Activated T-cell treated with anti-CD3 and anti-CD28 coated beads, Interleukin-2, amount 50 U/mL, for 4 hours (primary cell): ENCODE measurements at places on chromosomes 6 and 20. TPM values are rescaled to one million over a fixed set of nuclear protein-coding genes. Genes with fewer than 3 reads are reported as not detected.
A peak's percentile ranks its signal among the peaks of the same experiment; 100 is the strongest.

DNA sequence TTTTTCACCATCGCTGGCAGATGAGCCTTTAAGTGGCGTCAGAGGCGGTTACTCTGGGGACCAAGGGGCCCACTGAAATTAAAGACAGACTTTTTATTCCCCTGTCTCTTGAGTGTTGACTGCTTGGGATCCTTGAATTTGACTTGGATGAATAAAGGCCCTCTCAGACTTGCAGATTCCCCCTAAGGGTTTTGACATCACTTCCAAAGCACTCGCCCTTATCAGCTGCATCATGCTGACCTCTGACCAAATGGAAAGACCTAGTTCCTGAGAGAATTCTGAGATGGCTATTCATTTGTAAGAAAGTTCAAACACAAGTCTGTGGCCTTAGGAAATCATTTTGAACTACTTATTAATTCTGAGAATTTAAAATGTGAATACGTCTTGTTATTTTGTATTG is 13.5 kb upstream of the MOXD1 start:
- no peak for DNase-seq

GRCh38 chr6:132007474-132008190 is 56.5 kb upstream of the CCN2 start:
- no peak for DNase-seq

DNA sequence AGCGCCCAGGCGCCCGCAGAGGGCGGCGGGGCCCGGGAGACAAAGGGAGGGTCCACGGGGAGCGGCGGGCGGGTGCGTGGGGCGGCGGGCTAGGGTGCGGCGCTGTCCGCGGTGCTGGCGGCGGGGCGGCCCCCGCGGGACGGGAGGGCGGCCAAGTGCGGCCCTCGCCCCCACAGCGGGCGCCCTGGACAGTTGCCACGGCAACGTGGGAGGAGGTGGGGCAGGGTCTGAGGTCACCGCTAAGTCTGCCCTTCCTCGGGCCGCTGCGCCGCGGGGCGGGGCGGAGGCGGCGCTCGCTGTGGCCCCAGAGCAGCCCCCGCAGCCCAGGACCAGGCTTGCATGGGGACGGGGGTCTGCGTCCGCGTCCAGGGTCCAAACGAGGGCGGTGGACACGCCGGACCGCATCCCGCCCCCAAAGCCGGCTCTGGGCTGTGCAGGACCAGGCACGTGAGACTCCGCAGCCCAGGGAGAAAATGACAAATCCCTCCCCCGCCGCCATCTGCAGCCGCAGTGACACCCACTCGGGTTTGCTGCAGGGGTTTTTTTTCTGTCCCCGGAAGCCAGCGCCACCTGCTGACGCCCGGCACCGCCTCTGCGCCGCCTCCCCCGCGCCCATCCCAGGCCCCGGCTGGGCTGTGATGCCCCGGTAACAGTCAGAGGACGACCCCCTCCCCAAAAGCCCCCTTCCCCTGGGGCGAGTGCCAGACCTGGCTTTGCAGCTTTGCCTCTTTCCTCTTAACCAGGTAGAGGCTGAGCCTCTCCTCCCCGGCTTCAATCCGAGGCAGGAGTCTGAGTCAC is 36.8 kb downstream of the YTHDF1 start:
- DNase-seq: peak; percentile 75

DNA sequence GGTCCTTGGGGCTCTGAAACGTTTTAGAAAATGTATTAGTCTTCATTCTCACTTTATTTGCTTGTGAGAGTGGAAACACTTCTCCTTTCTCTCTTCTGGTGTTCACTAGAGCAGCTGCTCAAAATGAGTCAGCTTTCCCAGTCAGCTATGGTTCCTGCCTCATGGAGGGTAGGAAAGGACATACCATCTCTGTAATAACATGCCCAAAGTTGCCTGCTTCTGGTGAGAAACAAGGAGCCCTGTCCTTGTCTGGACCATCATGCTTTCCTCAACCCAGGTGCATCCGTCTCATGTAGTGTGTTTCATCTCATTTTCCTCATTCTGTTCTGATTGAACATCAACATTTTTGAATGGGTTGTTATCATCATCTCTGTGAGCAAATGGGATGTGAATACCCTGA is 17.1 kb upstream of the TINAG start:
- DNase-seq: no peak

DNA sequence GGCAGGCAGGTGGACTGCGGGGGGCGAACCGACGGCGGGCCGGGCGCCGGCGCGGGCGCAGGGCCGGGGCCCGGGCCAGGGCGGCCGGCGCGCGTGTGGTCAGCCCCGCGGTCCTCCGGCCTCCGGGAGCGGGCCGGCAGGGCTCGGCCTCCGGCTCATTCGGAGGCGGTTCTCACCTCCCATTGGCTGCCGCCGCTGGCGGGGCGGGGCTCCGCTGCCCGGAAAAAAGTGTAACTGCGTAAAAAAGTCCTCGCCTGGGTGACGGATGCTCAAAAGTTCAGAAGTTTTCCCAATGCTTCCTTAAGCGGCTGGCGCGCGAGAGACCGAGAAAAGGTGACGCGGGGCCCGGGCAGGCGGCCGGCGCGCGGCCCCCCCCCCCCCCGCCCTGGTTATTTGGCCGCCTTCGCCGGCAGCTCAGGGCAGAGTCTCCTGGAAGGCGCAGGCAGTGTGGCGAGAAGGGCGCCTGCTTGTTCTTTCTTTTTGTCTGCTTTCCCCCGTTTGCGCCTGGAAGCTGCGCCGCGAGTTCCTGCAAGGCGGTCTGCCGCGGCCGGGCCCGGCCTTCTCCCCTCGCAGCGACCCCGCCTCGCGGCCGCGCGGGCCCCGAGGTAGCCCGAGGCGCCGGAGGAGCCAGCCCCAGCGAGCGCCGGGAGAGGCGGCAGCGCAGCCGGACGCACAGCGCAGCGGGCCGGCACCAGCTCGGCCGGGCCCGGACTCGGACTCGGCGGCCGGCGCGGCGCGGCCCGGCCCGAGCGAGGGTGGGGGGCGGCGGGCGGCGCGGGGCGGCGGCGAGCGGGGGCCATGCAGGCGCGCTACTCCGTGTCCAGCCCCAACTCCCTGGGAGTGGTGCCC is at the start of gene FOXC1:
FOXC1 (plus strand) TSS at position 268 of the 849 bp plus-strand sequence; CDS start at position 799, 531 bp downstream.
- DNase-seq: no peak

- no peak for DNase-seq
Observed at GRCh38 chr6:7215131-7215530, 97.9 kb downstream of the SSR1 start.

GRCh38 chr20:3672547-3673171 is 9.2 kb downstream of the ADAM33 start:
- DNase-seq: no peak

DNA sequence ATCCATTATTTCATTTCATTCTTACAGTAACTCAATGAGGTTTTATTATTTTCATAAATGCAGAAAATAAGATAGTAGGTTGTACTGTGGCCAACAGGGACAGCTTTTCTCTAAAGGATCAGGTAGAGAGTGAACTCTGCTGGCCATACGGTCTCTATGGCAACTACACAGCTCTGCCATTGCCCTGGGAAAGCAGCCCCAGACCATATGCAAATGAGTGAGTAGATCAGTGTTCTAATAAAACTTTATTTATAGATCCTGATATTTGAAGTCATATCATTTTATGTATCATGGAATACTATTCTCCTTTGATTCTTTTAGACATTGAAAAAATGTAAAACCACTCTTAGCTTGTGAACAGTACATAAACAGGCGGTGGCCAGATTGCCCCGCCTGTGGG is 192.5 kb upstream of the RREB1 start:
- DNase-seq: no peak

DNA sequence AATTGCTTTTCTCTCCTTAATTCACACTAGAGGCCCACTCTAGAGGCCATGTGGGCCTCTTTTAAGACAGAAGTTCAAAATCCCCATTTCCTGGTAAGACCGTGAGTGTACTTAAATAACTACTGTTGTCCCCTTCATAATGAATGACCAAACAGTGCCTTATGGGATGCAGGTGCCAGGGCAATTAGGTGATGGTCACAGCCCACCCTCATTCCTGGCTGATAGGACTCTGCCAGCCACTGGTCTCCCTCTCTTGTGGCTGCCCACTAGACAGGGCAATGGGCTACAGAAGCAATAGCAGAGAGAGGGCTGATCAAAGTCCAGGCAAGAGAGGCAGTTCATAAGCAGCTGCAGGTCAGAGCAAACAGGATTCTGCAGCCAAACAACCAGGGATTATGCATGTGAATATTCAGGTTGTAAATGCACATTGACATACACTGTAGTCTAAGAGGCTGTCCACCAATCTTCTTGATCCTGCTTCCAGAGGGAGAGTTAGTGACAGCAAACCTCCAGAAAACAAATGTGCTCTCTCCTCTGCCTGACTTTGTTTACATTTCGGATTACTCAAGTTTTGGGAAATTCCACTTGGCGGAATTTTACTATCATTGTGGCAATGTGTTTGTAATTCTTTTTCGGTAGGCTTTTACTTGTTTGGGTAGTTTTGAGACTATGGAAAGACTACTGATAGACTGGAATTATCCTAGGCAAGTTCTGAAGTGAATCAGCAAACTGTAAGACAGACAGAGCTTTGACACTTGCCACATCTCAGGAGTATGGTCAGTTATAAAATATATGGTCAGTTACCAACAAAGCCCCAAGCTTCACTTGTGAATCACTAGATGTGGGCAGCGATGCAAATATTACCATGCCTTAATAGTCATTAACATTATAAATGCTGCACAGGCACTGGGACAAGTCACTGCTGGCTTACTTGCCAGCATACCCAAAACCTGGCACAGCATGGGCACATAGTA is 12.8 kb downstream of the PTPRK start:
- no peak for DNase-seq

DNA sequence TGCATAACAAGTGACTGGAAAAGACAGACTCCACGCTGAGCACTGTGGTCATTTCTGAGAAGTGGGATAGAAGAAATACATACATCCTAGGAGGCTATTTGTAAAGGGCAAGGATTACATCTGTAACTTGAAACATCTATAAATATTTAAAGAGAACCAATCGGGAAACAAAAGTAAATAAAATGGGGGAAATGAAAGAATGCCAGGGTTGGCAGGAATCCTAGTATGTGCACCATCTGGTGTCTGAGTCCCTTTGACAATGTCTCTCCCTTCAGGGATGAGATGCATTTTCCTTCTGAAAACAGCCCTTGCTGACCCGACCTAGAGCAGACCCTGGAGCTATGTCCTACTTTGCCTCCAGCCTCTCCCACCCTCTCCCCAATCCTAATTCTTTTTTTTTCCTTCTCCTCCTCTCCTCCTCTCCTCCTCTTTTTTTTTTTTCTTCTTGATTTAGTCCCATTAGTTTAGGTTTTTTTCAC is 53.2 kb downstream of the VSTM2L start:
- DNase-seq: no peak

GRCh38 chr6:170424604-170425126 is 118.1 kb downstream of the FAM120B start:
- no peak for DNase-seq

DNA sequence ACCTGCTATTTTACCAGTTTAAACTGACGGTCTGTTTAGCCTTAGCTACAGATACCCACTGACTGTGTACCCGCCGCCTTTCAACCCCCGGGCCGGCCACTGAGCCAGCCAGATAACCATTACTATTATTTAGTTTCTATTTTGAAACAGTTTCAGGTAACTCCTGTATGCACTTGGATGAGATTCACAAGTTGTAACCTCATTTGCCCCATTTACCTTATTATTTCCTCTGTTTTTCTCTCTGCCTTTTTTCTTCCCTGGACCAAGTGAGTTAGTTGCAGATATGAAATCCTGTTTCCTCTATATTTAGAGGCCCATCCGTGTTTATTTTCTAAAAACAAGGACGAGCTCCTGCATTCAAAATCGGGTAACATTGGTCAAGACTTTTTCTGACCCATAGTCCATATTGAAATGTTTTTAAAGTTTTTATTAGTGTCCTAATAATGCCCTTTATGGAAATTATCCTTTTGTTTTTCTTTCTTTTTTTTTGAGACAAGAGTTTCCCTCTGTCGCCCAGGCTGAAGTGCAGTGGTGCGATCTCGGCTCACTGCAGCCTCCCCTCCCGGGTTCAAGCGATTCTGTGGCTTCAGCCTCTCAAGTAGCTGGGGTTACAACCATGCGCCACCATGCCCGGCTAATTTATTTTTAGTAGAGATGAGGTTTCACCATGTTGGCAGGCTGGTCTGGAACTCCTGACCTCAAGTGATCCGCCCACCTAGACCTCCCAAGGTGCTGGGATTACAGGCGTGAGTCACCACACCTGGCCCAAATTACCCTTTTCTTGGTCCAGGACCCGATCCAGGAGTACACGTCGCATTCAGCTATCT is 767 bp downstream of the AP5S1 start:
- DNase-seq: no peak

DNA sequence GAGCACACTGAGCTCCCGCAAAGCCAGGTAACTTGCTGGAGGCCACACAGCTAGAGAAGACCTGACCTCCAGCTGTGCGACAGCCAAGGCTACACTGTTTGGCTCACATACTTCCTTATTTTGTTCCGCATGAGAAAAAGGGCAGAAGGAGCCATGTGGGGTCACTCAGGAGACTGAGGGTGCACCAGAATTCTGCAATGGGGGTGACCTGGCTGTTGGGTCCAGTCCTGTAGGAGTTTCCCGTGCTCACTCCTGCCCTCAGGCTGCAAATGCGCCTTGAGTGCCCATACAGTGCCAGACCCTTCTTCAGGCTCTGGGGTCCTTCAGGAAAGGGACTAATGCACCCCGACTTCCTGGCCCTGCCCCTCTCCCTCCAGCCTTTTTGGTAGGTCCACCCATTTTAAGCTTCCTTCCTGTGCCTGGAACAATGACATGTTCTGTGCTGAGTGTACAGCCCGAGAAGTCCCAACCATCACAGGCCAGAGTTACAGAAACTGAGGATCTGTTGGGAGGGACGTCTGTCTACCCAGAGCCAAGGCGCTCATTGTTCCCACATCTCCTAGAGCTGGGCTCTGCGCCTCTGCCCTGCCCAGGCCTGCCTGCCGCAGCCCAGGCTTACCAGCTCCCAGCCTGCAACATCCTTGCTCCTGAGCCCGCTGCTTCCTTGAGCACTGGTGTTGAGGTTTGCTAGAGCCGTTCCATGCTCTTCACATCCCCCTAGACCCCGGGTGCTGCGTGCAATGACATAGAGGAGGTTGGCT is 33.5 kb upstream of the CD93 start:
- DNase-seq: no peak

- peak; percentile 75 for DNase-seq
Observed at GRCh38 chr6:33410711-33411631, at the start of gene PHF1. Gene PHF1, plus strand, starts transcription at chr6:33411014. Its CDS starts 1,250 bp downstream, at chr6:33412264.

DNA sequence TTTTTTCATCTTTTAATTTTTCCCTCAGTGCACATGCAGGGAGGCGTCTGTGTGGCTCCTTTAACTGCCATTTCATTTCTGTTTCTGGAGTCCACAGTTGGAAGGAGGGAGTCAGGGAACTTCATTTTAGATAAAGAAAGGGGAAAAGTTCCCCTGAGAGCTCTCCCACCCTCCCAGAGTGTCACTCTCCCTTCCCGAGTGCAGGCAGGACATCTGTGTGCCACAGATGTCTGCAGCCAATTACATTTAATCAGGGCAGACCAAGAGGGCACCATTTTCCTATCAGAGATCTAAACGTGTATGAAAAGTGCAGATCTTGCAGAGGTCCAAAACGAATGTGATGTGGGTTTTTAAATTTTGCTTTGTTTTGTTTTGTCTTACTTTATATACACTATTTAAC is 96.6 kb downstream of the PXDC1 start:
- no peak for DNase-seq

- no peak for DNase-seq
Observed at GRCh38 chr6:158573542-158573931, 13.6 kb downstream of the TMEM181 start.

The SAMD3 gene
- 2.2 TPM for total RNA-seq

The PBX2 gene
- total RNA-seq: 64.0 TPM

The HDGFL1 gene
- total RNA-seq: not detected

The WFDC10B gene
- total RNA-seq: not detected

The GPX5 gene
- not detected for total RNA-seq
